ENCODE measurements at places on chromosomes 16 and 17. TPM values are rescaled to one million over a fixed set of nuclear protein-coding genes. Genes with fewer than 3 reads are reported as not detected.

GRCh38 chr17:41016578-41017215 is 7.8 kb upstream of the KRTAP3-1 start:
- DNase-seq: no peak
- no peaks in the 10 kb centered on the region for H3K4me1 ChIP-seq
- no peak overlapping the region for H3K4me3 ChIP-seq
- no peak overlapping the region for H3K27ac ChIP-seq

- no peak overlapping the region for H3K4me3 ChIP-seq
- H3K36me3 ChIP-seq: no peaks in the 10 kb centered on the region
- no peak for DNase-seq
- no peak overlapping the region for H3K27ac ChIP-seq
Observed at GRCh38 chr16:46852130-46852529, 21.1 kb upstream of the C16orf87 start.

- H3K27me3 ChIP-seq: no peaks in the 10 kb centered on the region
- no peaks in the 10 kb centered on the region for H3K4me1 ChIP-seq
- H3K27ac ChIP-seq: no peak overlapping the region
- H3K36me3 ChIP-seq: no peaks in the 10 kb centered on the region
- no peak overlapping the region for H3K4me3 ChIP-seq
Observed at GRCh38 chr17:59972778-59973177, 8.2 kb upstream of the RNFT1 start.

GRCh38 chr17:74722782-74723181 is 10.1 kb upstream of the CD300LF start:
- DNase-seq: no peak
- no peaks in the 10 kb centered on the region for H3K27me3 ChIP-seq
- H3K27ac ChIP-seq: no peak overlapping the region
- H3K4me1 ChIP-seq: no peaks in the 10 kb centered on the region
- no peak overlapping the region for H3K4me3 ChIP-seq

DNA sequence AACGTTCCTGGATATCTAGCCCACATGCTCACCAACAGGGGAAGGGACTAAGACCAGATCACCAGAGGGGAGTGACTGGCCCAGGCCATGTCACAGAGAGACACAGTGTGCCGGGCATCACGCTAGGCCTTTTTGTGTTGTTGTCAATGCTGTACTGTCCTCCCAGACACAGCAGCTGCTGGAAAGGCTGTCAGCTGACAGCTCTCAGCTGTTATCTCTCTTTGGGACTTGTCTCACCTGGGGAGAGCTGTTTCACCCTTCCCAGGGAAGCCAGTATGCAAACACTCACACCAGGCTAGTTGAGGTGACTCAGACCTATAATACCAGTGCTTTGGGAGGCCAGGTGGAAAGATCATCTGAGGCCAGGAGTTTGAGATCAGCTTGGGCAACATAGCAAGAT is 19.4 kb downstream of the UNC45B start:
- peak; percentile 20 for DNase-seq
- H3K4me1 ChIP-seq: no peaks in the 10 kb centered on the region
- no peaks in the 10 kb centered on the region for H3K36me3 ChIP-seq
- H3K4me3 ChIP-seq: no peak overlapping the region
- no peak overlapping the region for H3K27ac ChIP-seq

GRCh38 chr17:57927048-57927723 is 28.0 kb downstream of the CUEDC1 start:
- H3K27me3 ChIP-seq: no peaks in the 10 kb centered on the region
- H3K27ac ChIP-seq: peak overlapping the region; percentile 99
- H3K4me1 ChIP-seq: peaks cover 92% of the 10 kb centered on the region
- no peaks in the 10 kb centered on the region for H3K36me3 ChIP-seq
- no peak for DNase-seq
- no peak overlapping the region for H3K4me3 ChIP-seq

- H3K27ac ChIP-seq: no peak overlapping the region
- H3K36me3 ChIP-seq: no peaks in the 10 kb centered on the region
- no peak for DNase-seq
- H3K4me1 ChIP-seq: no peaks in the 10 kb centered on the region
Observed at GRCh38 chr17:29883497-29883896, 46.5 kb downstream of the SSH2 start.

GRCh38 chr17:78019367-78019975 is 61.0 kb downstream of the TNRC6C start:
- no peak overlapping the region for H3K4me3 ChIP-seq
- no peaks in the 10 kb centered on the region for H3K36me3 ChIP-seq
- H3K27ac ChIP-seq: no peak overlapping the region
- H3K27me3 ChIP-seq: no peaks in the 10 kb centered on the region
- H3K4me1 ChIP-seq: no peaks in the 10 kb centered on the region

PSMC3IP gene
- 10.3 TPM for total RNA-seq

DNA sequence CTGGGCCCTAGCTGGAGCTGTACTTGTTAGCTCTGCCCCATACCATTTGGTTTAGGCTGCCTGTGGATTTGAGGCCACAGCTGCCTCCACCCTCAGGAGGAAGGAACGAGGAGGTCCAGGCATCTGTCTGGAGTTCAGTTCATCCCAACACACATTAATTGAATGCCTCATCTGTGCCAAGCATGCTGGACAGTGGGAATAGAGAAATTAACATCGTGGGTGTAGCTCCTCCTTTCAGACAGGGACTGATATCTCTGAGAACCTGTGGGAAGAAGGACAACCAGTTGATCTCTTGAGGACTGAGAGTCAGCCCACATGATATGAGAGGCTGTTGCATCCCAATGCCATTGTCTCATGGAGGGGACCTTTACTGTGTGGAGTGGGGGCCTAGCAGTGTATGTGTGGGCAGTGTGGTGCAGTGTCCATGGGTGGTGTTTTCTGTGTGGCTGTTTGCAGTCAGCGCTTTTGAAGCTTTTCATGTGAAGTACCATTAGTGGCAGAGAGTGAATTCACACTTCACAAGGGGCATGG is 29.4 kb upstream of the DDX52 start:
- no peaks in the 10 kb centered on the region for H3K36me3 ChIP-seq
- no peak for DNase-seq
- H3K4me1 ChIP-seq: peaks cover 5% of the 10 kb centered on the region
- no peak overlapping the region for H3K4me3 ChIP-seq
- no peaks in the 10 kb centered on the region for H3K27me3 ChIP-seq

C1QTNF1 gene
- 28.5 TPM for total RNA-seq

- no peaks in the 10 kb centered on the region for H3K27me3 ChIP-seq
- H3K27ac ChIP-seq: no peak overlapping the region
- no peak overlapping the region for H3K4me3 ChIP-seq
- DNase-seq: no peak
- H3K36me3 ChIP-seq: no peaks in the 10 kb centered on the region
Observed at GRCh38 chr17:76123191-76123499, 17.9 kb downstream of the FOXJ1 start.

DNA sequence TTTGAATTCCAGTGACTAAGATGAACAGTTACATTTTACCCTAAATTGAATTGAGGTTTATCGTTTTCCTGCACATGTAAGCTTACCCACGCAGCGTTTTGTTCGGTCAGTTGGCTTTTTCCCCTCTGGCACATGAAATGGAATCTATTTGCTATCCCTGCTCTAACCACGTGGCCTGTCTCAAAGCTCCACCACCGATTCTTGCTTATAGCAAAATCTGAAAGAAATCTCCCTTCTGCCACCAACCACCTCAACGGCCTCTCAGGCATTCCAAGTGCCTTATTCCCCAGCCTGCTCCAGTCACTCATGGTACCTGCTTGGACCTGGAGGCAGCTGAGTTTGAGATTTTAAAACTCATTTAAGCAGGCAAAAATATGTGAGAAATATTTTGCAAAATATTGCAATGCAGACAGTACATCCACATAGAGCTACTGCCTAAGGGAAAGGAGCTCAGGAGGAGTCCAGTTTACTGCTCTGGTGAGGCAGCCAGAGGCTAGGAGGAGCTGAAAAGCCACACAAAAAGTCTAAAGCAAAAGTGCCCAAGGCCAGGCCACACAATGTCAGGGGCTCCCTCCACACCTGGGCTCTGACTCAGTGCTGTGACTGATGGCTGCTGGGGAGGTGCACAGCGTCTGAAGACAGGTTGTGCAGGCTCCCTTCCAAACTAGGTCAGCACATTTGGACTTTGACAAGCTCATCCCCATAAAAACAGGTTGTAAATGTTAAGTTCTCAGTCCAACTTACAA is 26.4 kb downstream of the ARHGAP17 start:
- peaks cover 83% of the 10 kb centered on the region for H3K4me1 ChIP-seq
- H3K27me3 ChIP-seq: no peaks in the 10 kb centered on the region
- H3K36me3 ChIP-seq: no peaks in the 10 kb centered on the region
- H3K27ac ChIP-seq: peak overlapping the region; percentile 72

SLC38A8 gene
- not detected for total RNA-seq

DNA sequence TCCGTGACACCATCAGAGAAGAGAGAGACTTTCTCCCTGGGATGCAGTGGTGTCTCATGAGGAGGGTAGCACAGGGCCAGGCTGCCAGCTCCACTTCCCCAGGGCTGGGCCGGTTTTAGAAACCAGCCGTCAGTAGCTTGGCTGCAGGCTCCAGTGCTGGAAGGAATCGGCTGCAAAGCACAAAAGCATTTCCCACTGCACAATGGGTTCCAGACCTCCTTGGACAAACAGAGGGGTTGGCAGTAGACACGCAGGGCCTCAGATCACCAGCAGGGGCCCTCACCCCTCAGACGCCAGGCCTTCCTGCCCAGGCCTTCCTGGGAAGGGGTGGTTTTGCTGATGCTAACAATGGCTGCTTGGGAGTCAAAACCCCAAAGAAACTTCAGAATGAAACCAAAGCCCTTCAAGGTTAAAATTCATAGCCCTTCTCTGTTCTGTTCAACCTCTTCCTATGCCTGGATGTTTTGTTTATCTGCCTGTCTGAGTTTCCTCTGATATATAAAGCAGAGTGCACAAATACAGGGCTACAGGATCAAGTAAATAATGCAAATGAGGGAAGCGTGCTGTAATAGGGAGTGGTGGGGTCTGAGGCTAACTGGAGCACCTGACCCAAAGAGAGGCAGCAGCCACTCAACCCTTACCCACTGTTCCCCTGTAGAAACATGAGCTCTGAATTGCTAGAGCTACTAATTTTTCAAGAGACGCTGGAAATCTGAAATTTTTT is 26.2 kb downstream of the TEKT5 start:
- no peak for DNase-seq
- H3K27ac ChIP-seq: no peak overlapping the region
- H3K4me1 ChIP-seq: no peaks in the 10 kb centered on the region
- H3K36me3 ChIP-seq: no peaks in the 10 kb centered on the region

DNA sequence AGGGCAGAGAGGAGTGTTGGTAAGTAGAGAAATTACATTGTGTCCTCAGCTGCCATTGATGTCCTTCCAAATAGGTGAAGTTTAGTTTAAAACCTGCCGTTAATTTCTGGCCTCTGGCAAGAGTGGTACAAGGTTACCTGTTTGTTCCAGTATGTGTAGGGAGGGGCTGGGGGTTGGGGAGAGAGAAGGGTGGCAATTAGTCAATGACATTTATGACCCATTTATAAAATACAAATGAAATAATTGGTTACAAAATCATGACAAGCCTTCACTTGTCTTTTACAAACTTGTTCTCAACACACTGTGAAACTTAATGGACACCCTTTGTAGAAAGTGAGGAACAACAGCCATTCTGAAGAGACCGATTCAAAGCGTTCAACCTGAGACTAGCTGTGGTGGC is 281.0 kb downstream of the FTO start:
- DNase-seq: no peak
- no peaks in the 10 kb centered on the region for H3K36me3 ChIP-seq
- no peak overlapping the region for H3K4me3 ChIP-seq

- H3K36me3 ChIP-seq: no peaks in the 10 kb centered on the region
- H3K27ac ChIP-seq: peak overlapping the region; percentile 70
- peak overlapping the region; percentile 5 for H3K4me3 ChIP-seq
- H3K4me1 ChIP-seq: peaks cover 27% of the 10 kb centered on the region
- H3K27me3 ChIP-seq: no peaks in the 10 kb centered on the region
Observed at GRCh38 chr17:77609553-77610517, 348.7 kb upstream of the TNRC6C start.

EVI2B gene
- total RNA-seq: 9.4 TPM

DNA sequence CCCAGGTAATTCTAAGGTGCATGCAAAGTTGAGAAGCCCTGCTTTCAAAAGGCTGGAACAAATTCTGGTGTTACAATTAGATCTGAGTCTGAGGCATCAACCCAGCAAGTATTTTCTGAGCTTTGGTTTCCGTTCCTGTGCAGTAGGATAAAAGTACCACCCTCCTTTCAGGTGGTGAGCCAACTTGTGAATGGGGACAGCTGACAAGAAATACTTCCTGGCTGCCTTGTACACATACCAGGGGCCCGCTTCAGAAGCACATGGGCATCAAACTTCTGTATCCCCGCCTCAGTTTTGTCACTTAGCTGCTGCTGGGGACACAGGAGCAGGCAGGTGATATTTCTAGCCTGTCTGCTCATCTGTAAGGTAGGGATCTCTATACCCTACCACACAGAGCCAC is 252.2 kb downstream of the CPPED1 start:
- DNase-seq: no peak
- H3K36me3 ChIP-seq: no peaks in the 10 kb centered on the region

DNA sequence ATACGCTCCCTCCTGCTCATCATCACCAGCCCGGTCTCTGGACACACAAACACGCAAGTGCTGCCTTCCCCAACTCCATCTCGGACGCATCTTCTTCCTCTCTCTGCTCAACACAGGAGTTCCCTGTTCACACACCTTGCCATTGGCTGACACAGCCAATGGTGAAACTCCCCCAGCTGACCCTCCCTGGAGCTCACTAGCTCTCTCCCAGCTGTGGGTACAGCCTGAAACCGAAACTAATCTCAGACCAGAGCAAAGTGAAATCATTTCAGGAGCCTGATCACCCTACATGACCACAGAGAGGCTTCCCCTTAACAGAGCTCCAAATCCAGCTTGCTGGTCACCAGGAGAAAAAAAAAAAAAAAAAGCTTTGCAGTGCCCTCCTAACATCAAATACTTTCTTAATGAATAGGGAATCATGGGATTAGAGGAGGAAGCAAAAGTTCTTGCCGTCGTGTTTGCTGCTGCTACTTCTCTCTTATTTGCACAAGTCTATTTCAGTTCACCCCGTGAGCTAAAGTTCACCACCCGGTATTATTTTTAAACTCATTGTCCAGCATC is 8.3 kb downstream of the CUEDC1 start:
- peak overlapping the region; percentile 97 for H3K27ac ChIP-seq
- H3K4me1 ChIP-seq: peaks cover 94% of the 10 kb centered on the region
- no peaks in the 10 kb centered on the region for H3K27me3 ChIP-seq
- H3K36me3 ChIP-seq: no peaks in the 10 kb centered on the region
- H3K4me3 ChIP-seq: peak overlapping the region; percentile 40

DNA sequence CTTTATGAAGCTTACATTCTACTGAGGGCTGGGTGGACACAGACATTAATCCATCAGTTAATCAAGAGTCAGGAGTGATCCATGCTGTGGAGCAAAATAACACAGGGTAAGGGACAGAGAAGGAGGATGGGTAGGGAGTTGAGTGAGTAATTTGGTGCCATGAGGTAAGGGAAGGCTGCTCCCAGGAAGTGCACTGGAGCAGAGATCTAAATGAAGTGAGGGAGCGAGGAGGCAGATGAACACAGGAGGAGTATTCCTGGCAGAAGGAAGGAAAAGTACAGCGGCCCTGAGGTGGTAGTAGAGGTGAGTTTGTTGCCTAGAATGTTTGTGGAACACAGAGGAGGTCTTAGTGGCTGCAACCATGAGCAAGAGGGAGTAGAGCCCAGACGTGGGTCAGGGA is 34.8 kb downstream of the ASIC2 start:
- no peak for DNase-seq
- H3K4me3 ChIP-seq: no peak overlapping the region
- H3K36me3 ChIP-seq: no peaks in the 10 kb centered on the region
- no peaks in the 10 kb centered on the region for H3K4me1 ChIP-seq

Data from sigmoid colon (tissue), 7 donors.